GM23248 (cell line): ENCODE measurements at places on chromosomes 1 and 21. TPM values are rescaled to one million over a fixed set of nuclear protein-coding genes. Genes with fewer than 3 reads are reported as not detected.

The CACNA1S gene
- polyA plus RNA-seq = not detected in 2 replicates

The GPR161 gene
- 11.0 and 11.8 TPM in 2 replicates for polyA plus RNA-seq

The BSND gene
- polyA plus RNA-seq = not detected in 2 replicates

The RO60 gene
- 104 TPM in 2 replicates for polyA plus RNA-seq

DNA sequence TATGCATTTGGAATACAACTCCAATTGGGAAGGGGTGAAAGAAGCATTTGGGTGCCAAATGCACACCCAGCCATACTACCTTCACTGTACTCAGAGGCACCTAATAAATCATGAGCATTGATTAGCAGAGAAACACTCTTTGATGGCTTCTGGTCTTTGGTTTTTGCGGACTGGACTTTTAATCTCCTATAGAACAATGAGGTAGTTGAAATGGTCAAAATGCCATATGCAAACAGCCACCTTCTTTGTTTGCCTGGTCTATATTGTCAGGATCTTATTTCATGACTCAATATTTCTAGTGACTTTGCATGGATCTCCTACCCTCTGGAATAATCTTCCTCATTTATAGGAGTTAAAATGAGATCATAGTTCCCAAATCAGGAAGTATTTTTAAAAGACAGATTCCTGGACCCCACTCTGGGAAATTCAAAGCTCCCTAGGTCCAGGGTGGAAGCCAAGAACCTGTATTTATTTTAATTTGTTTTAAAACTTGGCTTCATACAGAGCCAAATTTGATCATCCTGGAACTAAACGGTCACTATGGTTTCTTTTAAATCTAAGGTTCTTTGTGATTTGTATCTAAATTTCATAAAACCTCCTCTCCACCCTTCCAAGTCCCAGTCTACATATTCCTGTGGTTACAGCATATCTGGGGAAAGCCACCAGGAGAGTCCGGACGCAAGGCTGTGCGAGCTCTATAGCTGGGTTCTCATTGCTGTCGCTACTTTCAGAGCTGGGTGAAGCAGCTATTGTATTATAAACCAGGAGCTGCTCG, 8.7 kb downstream of the FAM3B start:
- DNase-seq = no peak

GRCh38 chr1:113242481-113242880, 147.8 kb upstream of the MAGI3 start:
- no peak for DNase-seq

DNA sequence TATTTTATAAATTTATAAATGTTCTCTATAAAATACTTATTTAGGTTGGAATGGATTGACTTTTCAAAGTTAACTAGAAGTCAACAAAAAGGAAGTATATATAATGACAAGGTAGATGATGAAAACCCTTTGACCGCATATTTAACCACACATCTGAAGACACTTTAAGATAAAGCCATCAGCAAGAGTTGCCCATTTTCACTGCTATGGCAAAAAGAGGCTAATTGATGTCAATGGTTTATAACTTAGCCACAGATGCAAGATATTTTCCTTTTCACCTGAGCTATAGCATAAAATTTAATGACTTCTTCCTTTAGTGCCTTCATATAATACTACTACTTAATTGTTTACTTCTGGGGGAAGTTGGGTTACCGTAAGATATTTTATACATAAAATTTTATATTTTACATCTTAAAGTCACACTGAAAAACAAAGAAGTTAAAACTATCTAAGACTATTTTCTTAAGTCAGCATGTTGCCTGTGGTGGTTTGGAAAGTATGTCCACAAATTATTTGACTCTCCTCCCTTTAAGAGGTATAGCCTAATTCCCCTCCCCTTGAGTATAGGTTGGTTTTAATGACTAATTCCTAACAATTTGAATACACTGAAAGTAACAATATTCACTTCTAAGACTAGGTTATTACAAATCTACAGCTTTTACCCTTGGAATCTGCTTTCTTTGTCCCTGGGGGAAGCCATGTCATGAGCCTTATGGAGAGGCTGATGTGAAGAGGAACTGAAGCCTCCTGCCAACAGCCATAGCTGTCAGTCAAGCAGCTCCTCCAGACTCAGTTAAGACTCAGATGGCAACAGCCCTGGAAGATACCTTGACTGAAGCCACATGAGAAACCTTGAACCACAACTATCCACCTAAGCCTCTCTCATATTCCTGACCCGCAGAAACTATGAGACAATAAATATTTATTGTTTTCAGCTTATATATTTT, 40.3 kb upstream of the LRRC8B start:
- no peak for DNase-seq

DNA sequence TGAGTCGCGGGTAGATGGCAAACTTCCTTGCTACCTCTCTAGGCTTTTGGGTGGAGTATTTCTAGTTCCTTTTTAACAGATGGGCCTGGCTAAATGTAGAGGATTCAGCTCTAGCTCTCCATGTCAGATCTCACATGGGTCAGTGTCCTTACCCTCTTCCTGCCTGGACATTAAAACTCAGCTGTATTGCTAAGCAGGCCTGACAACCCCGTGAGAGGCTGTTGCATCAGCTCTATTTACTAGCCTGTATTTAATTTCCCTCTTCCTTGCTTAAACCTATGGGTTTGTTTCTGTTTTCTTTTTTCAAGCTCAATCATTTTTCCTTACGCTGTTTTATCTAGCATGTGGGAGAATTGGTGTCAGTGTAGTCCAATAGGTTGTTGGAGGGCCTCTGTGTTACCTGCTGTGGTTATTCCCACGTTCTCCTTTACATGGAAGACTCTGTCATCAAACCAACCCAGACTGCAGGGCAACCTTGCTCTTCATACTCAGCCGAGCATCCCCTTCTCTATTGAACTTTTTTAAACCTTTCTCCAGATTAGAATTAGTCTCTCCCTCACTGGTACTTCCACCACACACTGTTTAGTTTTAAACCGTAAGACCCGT, 79.5 kb upstream of the BACH1 start:
- no peak for DNase-seq

DNA sequence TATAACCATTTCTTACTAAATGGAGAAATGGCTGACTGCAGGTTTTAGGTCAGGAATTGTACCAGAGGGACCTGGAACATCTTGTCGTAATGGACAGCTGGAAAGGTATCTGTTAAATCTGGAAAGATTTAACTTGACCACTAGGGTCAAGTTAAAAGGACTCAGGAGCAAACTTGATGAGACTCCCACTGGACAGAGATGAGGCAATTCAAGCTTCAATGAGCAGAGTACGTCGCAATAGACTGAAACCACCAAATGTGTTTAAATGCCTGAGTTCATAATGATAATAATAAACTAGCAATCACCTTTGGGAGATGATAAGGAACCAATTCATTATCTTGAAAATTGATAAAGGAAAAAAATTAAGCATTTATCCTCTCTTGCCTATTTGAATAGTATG, 8.7 kb downstream of the IFNLR1 start:
- no peak for DNase-seq

DNA sequence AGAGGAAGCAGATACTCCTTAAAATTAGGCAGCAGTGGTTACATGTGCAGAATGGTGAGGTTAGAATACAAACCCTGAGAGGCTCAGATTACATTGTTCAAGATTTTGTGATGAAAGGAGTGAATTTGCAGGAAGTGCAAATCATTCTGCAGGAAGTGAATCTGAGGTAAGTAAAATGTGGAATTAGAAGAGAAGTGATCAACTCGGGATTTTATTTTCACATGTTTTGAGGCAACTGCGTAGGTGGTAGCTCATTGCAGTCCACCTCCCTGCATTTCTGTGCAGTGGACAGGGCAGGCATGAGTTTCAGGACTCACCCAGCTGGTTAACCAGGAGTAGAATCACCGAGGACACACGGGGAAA, 2.1 kb upstream of the PLA2G2C start:
- no peak for DNase-seq

- peak; percentile 63 for DNase-seq
These were observed 63.3 kb downstream of the LRRC40 start for GRCh38 chr1:70142075-70142474.

DNA sequence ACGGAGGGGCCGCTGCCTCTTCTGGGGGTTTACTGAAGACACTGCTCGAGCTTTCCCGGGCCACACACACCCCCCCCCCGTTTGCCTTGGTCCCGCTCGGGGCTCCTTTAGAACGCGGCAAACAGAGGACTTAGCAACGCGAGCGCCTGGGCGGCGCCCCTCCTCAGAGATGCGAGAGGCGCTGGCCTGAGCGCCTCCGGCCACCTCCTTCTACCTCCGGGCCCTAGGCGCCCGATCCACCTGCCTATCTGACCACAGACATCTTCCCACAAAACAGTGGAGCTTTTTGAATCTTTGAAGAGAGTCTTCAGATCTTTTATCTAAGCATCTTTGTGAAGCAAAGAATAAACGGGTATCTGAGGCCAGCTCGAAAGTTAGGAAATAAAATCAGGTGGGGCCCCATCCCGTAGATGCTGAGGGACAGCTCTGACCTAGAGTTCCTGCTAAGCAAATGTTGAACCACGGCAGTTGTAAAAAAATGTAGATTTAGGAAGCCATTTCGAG, 436 bp upstream of the TTLL7 start:
- DNase-seq = peak; percentile 85

- DNase-seq = no peak
These were observed 45.1 kb downstream of the BACE2 start for GRCh38 chr21:41213021-41213420.

- DNase-seq = peak; percentile 90
These were observed 39.9 kb downstream of the IL6R start for GRCh38 chr1:154445040-154445472.

DNA sequence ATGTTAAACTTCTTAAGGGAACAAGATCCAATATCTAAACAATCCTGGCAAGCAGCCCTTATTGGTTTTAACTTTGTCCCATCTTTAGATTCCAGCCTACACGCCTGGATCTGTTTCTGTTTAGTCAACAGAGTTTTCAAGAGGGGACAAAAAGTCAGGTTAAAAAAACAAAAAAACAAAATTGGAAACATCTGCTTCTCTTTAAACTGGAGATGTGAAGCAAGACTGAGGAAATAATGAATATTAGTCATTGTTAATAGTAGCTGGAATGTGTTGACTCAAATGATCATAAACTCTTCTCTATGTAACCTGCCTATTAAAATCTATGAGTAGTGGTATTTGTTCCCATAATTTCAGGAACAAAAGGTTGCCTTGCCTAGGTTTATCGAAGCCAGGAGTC, 55.0 kb downstream of the NID1 start:
- DNase-seq = peak; percentile 85
